Osteocyte (in vitro differentiated cells): ENCODE measurements at places on chromosomes 4 and X.
A peak's percentile ranks its signal among the peaks of the same experiment; 100 is the strongest.

- peak; percentile 80 for DNase-seq
Measured at GRCh38 chr4:8745005-8745790, 126.4 kb downstream of the HMX1 start.

DNA sequence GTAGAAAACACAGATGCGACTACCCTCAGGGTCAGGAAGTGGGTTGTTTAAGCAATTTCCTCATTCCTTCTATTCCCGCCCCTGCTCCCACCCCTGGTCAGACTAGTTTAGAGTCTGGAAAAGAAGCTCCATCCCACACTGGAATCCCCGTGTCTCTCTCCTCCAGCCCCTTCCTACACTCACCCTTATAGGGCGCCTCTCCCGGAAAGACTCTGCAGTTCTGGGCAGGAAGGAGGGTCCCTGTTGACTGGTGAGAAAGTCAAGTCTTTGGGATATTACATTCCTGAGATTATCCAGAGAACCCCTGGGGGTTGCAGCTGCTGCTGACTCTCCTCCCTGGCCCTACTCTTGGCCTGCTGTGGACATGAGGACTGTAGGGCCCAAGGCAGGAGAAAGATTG lies 11.9 kb downstream of the STARD8 start:
- DNase-seq, result no peak

DNA sequence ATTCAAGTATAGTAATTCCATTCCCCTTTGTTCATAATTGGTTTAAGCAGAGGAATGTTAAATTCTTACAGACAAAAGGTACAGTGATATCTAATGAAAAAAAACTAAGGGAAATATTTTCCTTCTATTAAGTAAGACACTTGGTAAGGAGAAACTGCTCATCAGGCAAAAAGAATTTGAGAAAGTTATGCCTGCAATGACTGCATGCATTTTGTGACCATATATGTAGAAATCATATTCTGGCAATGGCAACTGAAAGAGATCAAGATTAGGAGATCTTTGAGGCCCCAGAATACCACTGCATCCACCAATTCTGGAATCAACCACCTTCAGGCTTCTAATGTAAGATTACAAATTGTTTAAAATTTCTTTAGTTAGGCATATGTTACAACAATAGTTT lies 364.8 kb downstream of the PCDH10 start:
- DNase-seq, result no peak

DNA sequence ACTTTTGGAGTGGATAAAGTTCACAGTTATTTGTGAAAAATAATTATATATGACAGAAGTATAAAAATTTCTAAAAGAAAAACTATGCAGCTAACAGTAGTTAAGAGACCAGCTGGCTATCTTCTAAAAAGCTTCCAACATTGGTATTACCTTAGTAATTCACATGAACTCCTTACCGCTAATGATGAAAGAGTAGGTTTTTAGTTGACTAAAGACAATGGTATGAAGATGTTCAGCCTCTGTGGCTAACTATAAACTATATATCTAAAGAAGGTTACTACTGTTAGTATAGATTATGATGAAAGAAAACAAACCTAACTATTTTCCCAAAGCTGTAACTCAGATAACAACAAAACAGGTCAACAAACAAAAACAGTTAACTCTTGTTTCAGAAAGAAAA lies 10.4 kb downstream of the CCNI start:
- no peak for DNase-seq

GRCh38 chrX:154412468-154412867 lies 1.1 kb downstream of the TAFAZZIN start:
- DNase-seq, result no peak

GRCh38 chrX:48694776-48695533 lies 1.6 kb upstream of the SUV39H1 start:
- no peak for DNase-seq

- no peak for DNase-seq
Measured at GRCh38 chr4:10366628-10367027, 90.6 kb downstream of the ZNF518B start.

GRCh38 chrX:54173791-54174190 lies 9.3 kb downstream of the FAM120C start:
- DNase-seq, result no peak
